ENCODE measurements at places on chromosomes 7 and 10. TPM values are rescaled to one million over a fixed set of nuclear protein-coding genes. Genes with fewer than 3 reads are reported as not detected.

The TFR2 gene
- 2.1 TPM for total RNA-seq

The PSD gene
- 1.4 TPM for total RNA-seq

The GALNT17 gene
- total RNA-seq, result 5.8 TPM

The SEMA3E gene
- 35.0 TPM for total RNA-seq

The CFAP69 gene
- 15.8 TPM for total RNA-seq

- no peak for DNase-seq
Observed at GRCh38 chr10:69629519-69629896, 539 bp upstream of the FAM241B start.

DNA sequence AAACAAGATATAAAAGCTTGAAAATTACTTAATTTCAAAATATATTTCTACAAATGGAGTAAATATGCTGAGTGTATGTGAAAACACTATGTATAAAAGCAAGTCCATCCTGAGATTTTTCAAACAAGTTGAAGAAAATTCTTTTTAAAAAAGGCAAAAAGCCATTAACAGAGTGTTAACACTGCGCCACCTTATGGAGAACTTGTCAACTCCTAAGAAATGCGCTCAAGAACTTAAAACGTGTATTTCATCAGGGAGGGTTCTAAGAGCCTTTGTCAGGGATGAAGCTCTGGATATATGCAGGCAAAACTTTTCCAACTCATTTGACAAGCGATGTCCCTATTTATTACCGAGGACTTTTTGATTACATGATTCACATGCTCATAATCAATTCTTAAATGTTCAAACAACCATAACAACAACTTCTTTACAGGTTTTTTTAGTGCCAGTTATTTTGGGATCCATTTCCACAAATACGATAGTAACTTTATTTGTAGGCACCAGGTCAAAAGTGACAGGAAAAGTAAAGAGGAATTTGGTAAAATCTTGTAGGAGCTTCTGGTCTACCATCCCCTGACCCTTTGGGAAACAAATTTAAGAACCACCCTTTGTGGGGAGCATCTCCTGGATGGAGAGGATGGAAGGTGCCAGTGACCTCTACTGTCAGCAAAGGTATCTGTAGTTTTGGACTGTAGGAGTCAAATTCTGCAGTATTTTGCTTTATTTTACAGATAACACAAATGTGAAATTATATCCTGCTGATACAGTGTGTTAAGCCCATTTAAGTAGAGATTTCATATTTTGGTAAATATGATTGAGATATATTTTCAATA, 23.2 kb downstream of the CALCR start:
- DNase-seq, result no peak

- no peak for DNase-seq
Observed at GRCh38 chr10:52570490-52570889, 202.1 kb downstream of the MBL2 start.

- DNase-seq, result no peak
Observed at GRCh38 chr10:128297709-128298378, 171.6 kb upstream of the MKI67 start.

- DNase-seq, result no peak
Observed at GRCh38 chr10:113273181-113274163, 279.4 kb upstream of the HABP2 start.

GRCh38 chr10:49407552-49408137, 11.8 kb upstream of the DRGX start:
- peak; percentile 84 for DNase-seq

- no peak for DNase-seq
Observed at GRCh38 chr10:57654856-57655255, 612.8 kb downstream of the IPMK start.

GRCh38 chr7:142194201-142194600, 63.7 kb downstream of the PRSS58 start:
- no peak for DNase-seq

GRCh38 chr10:132023092-132023811, 41.5 kb upstream of the BNIP3 start:
- DNase-seq, result peak; percentile 86

Measured in aorta (tissue), 5 donors.